ACHN (cell line): ENCODE measurements at places on chromosomes 16 and 17.

GRCh38 chr16:77402118-77402517 lies 32.7 kb downstream of the ADAMTS18 start:
- no peak for DNase-seq

- peak; percentile 22 for DNase-seq
Measured at GRCh38 chr17:82492643-82493225, 26.8 kb upstream of the FOXK2 start.

DNA sequence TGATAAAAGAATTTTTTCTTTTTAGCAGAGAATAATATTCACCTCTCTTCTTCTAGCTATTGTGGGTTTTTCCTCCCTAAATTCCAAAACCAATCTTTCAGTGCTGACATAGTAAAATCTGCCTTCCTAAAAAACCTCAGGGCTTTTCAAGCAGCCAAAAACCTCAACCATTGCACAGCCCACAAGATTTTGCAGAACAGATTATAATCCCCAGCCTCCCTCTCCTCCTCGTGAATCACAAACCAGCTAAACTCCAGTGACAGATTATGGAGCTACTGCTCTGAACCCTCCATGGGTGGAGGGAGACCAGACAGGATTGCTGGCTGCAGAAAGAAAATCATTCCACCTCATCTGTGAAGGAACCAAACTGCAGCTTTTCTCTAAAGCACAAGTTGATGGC lies 341.6 kb downstream of the SOX9 start:
- no peak for DNase-seq

- no peak for DNase-seq
Measured at GRCh38 chr16:28537076-28537475, 1.7 kb downstream of the NUPR1 start.

DNA sequence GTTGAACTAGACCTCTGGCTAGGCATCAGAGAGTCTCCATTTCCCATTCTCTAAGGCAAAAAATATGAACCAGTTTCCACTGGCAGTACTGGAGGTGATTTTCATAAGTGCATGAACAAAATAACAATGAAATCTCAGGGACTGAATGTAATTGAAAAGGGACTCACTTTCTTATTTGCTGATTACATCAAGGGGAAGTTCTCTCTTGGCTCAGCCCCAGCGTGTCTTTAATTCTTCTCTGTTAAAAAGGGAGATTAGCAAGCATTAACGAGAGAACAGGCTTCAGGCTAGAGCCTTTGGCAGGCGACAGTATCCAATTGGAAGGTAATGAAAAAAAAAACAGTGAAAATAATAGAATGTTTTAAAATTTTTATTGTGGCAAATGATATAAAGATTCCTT lies 34.0 kb upstream of the ADAMTS18 start:
- DNase-seq, result no peak

GRCh38 chr16:87963400-87963799 lies 12.2 kb downstream of the BANP start:
- DNase-seq, result no peak

GRCh38 chr16:86498671-86499439 lies 11.5 kb upstream of the FOXF1 start:
- DNase-seq, result no peak

GRCh38 chr16:75267631-75268264 lies 16.3 kb upstream of the BCAR1 start:
- DNase-seq, result peak; percentile 83

DNA sequence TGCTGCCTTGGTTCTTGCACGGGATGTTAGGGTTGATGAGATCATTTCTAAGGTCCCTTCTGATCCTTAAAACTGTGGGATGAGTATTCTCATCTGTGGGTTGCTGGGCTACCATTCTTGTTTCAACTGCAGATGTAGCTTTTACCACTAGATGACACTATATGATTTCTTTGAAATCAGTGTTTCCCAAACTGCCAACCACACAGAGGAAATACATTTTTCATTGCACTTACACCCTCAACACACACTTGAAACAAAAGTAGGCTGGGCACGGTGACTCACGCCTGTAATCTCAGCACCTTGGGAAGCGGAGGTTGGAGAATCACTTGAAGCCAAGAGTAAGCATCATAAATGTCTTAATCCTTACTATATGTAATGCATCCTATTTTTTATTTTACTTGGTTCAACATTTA lies 15.3 kb downstream of the LCMT1 start:
- DNase-seq, result peak; percentile 86

DNA sequence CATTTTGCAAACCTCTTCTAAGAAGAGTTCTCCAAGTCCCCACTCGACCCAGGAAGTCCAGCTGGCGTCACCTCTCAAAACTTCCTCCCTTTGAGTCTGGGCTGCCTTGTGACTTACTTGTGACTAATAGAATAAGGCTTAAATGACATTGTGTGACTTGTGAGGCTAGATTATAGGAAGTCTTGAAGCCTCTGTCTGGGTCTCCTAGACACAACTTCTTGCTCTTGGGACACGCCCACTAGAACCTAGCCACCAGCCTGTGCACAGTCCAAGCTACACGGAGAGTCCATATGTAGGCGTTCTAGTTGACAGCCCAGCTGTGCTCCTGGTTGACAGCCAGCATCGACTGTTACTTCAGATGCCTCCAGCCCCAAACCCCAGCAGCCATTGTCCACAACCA lies 66.7 kb upstream of the TANC2 start:
- no peak for DNase-seq

GRCh38 chr16:88499292-88499691 lies 46.2 kb downstream of the ZFPM1 start:
- no peak for DNase-seq

- no peak for DNase-seq
Measured at GRCh38 chr17:8462564-8462963, 26.9 kb downstream of the NDEL1 start.

DNA sequence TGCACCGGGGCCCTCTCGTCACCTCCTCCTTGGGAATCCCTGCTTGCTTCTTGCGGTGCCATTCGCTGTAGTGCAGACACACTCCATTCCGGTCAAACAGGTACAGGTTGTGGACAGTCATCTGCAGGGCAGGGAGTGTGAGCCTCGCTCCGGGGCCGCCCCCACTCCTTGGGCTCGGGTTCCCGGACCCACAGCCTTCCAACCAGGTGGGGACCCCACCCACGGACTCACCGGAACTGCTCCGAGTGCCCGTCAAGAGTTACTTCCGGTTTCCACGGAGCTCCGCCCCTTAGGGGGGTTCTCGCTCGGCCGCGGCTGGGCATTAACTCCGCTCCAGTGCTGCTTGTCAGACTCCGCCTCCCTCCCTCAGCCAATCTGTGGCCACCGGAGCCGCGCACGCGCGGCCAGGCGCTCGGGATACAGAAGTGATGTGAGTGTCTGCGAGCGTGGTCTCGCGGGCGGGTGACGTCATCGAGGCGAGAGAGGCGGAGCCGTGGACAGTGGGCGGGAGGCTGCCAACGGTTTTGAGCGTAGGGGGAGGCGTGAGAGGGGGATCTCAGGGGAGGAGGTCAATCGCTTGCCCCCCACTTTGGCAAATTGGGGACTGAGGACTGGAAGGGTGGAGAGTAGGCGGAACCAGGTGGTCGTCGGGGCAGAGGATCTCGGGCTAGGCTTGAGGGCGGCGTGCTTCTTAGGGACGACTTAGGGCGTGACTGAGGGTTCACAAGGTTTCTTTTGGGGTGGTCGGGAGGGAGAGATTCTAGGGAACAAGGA lies at the start of the genes CNTROB and TRAPPC1:
Gene CNTROB (plus strand): TSS at position 498 of the 774 bp plus-strand sequence. CDS start 874 bp downstream, outside the sequence.
Gene TRAPPC1 (minus strand): TSS at position 238 of the 774 bp plus-strand sequence. CDS start 117 bp downstream, at position 121.
- peak; percentile 99 for DNase-seq

DNA sequence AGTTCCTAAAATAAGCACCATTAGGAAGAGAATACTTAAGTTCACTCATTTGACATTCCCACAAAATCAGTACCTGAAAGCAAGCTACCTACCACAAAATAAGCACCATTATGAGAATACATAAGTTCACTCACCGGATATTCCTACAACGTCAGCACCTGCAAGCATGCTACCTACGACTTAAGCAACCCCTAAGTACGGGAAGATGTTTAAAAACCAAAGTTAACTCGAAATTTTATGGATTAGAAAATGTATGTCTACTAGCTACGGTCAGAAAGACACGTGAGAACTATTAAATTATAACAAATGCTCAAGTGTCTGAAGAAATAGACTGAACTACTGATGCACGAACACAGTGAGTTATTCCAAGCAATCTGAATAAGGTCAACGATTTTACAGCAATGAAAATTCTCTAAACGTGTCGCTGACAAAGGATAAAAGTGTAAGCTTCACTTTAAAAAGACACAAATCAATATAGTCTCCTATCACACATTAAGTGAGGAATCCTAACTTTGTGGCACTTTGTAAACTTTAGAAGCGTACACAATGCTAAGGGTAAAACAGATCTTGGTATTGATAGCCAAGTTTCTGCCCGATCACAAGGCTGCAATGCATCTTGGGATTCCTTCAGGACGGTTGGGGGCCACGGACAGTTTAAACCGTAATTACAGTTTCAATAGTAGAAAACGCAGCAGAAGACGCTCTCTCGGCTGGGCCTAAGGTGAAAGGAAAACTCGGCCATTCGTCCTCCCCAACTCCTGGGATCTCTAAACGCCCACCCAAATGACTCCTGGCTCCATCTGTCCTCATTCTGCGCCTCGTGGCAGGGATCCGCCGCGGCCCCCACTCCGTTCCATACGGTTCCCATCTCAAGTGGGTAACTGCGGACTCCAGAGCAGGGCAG lies 1.3 kb downstream of the GSPT1 start:
- DNase-seq, result peak; percentile 51

DNA sequence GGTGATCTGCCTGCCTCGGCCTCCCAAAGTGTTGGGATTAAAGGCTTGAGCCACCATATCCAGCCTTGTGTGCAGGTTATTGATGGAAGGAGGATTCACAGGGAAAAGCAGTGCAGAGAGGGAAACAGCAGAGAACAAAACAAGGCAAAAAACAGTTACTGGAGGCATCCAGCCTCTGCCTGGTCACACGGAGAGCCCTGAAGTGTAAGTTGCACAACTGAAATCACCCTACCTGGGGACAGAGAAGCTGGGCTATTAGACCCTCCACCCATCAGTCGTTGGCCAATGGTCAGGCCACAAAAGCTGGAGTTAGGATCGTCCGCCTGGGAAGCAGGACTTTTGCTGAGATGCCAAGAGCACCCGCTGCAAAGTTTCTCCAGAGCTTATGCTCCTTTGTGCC lies 57.9 kb upstream of the BCO1 start:
- no peak for DNase-seq

DNA sequence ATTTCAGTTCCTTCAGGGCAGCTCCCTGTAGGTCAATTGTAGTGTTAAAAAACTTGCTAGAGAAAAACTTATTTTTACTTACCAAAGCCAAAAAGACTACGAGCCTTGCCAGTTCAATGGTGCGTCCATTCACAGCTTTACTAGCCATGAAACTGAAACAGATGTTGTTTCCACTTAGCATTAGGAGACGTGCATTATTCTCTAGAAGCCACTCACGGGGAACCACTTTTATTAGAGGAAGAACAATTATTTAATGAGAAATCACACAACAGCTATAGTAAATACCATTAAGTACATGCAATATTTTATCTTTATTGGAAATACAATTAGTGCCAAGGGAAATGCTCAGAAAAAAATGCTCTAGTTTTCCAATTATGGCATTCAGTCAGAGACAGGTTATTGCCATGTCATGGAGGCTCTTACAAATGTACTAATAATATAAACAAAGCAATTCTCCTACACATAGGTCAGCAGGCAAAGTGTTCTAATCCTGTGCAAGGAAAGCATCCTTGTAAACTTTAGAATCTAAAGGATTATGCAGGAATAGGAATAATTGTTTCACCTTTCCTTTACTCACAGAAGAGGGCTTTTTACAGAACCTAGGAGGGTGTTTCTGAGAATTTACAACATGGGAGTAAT lies 17.4 kb downstream of the LASP1NB start:
- DNase-seq, result no peak

DNA sequence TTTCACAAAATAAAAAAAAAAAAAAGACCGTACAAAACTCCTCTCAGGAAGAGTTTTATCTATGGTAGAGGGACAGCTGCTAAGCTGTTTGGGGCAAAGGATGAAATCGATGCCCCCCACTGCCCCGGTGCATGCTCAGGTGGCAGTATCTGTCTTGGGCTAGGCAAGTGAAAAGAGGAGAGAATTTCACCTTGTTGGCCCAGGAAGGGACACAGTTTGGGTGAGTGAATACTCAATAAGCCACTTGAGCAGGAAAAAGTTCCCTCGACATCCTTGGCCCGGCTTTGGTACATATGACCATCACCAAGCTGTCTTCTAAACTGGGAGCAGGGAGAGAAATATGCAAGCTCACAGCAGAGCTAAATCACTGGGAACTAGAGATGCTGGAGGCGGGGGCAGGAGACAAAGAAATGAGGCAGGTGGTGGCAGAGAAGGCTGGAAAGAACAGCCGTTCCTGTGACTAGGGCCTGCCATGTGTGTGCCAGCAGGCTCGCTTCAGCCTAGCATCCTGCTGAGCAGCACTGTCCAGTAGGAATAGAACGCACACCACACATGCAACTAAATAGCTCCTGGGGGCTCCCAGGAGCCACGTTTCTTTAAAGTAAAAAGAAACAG lies 8.2 kb upstream of the EIF1 start:
- DNase-seq, result no peak

DNA sequence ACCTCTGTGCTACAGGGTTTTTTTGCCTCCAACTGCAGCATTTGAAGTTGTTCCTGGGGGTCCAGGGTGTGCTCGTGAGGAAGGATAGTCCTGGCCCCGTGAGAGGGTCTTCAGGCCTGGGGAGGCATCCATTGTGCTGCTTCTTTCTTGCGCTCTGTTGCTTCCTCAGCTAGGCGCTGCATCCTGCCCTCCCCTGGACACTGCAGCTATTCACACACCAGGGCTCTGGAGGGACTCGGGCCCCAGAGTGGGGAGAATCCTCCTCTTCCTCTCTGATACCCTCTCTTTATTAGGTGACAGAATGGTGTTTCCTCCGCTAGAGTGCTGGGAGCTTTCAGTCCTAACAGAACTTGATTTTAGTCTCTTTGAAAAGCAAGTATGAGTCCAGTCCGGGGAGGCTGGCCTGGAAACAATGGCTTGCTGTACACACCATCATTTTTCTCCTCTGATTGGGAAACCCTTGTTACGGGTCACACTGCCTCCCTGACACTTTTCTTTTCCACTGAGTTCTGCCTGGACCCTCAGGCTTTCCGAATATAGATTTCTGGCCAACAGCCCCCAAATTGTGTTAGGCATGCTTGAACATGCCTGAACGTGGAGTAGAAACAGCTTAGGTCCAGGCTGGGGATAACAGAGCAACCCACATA lies 81.4 kb upstream of the ELAC2 start:
- no peak for DNase-seq

- DNase-seq, result no peak
Measured at GRCh38 chr17:4407851-4408250, 25.9 kb upstream of the SPNS3 start.

- DNase-seq, result no peak
Measured at GRCh38 chr17:83179374-83179773, 100.0 kb downstream of the METRNL start.

GRCh38 chr17:74150428-74151025 lies 53.0 kb upstream of the RPL38 start:
- DNase-seq, result no peak

GRCh38 chr16:78050734-78051400 lies 28.5 kb downstream of the CLEC3A start:
- no peak for DNase-seq

GRCh38 chr16:78348068-78348467 lies 248.6 kb downstream of the WWOX start:
- no peak for DNase-seq

DNA sequence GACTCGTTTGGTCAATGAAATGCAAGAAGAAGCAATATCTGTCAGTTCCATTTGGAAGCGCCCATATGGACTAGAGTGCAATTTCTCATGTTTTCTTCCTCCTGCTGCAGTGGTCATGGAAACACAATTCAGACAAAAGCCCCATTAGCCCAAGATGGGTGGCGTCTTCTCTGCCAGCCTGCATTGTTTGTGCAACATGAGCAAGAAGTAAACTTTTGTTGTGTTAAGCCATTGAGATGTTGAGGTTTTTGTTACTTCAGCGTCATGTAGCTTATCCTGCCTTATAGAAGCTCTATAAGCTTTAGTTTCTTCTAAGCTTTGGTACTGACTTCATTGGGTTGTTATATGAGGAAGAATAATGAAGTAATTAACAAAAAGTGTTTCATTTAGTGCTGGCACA lies 137.4 kb downstream of the NPIPB5 start:
- DNase-seq, result no peak
